ENCODE measurements at places on chromosomes 6 and 20. TPM values are rescaled to one million over a fixed set of nuclear protein-coding genes. Genes with fewer than 3 reads are reported as not detected.
A peak's percentile ranks its signal among the peaks of the same experiment; 100 is the strongest.

Gene FOXQ1
- polyA plus RNA-seq: 10.9 TPM

- DNase-seq: no peak
Measured at GRCh38 chr6:155400654-155400965, 55.0 kb downstream of the NOX3 start.

DNA sequence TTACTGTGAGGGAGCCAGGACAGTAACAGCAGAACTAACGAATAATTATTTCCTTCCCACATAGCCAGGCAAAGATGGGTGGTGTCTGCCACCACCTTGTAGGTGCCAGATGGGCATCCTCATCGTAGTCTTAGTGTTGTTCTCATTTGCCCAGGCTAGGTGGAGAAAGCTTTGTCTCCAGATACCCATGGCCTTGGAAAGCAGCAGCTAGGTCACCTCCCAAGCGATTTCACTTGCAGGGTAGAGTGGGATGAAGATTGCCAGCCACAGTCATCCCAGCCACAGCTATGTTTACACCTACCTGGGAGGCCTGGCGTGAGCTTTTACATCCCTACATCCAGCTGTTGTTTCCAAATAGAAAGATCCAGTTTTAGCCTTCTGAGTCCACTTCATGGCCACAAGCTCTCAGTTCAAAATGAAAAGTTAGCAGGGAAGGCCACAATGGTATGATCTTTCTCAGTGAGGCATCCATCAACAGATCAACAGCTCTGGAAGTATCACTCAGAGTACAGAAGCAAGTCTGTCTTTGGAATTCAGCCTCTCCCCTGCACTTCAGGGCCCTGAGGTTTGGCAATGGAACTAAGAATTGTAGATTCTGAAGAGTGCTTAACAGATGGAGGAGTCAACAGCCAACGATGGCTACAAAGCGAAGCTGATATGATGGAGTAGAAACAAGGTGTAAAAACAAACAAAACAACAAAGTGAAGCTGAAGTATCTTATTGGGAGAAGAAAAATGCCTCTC lies 11.0 kb upstream of the SNRPC start:
- DNase-seq: no peak

DNA sequence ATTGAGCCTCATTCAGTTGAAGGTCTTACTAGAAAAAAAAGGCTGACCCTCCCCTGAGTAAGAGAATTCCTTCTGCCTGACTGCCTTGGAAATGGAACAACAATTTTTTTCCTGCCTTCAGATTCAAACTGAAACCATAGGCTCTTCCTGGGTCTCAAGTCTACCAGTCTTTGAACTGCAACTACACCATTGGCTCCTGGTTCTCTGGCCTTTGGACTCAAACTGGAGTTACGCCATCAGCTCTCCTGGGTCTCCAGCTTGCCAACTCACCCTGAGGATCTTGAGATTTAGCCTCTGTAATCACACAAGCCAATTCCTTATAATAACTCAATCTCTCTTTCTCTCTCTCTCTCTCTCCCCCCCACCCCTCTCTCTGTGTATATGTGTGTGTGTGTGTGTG lies 36.0 kb upstream of the SNX9 start:
- no peak for DNase-seq

- DNase-seq: peak; percentile 36
Measured at GRCh38 chr20:37384683-37385174, 38.8 kb downstream of the SRC start.

- no peak for DNase-seq
Measured at GRCh38 chr6:127463056-127463455, 3.9 kb upstream of the KIAA0408 start.

- DNase-seq: no peak
Measured at GRCh38 chr6:7541175-7542064, at the start of gene DSP. DSP (plus strand) TSS chr6:7541671; CDS start chr6:7541916, 245 bp downstream.

Data from left kidney (tissue), 8 donors.